Activated T-helper 1 cell treated with anti-CD3 and anti-CD28 coated beads, Interleukin-2, amount 50 U/mL, for 16 hours (primary cell): ENCODE measurements at places on chromosomes 4 and X.

- DNase-seq: no peak
Observed at GRCh38 chrX:133580625-133581024, 165.3 kb upstream of the GPC4 start.

- DNase-seq: no peak
Observed at GRCh38 chrX:71636438-71637252, 18.3 kb upstream of the CXCR3 start.

DNA sequence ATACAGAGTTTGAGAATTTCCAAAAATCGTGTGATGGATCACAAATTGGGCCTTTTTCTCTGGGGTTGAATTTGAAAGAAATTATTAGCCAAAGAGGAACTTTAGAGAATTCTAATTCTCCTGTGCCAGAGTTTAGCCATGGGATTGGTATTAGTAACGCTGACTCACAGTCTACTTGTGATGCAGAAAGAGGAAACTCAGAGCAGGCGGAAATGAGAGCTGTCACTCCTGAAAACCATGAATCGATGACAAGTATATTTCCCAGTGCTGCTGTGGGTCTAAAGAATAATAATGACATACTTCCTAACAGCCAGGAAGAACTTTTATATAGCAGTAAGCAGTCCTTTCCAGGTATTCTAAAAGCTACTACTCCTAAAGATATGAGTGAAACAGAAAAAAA, 64.9 kb downstream of the N4BP2 start:
- DNase-seq: no peak

GRCh38 chr4:78951862-78952472, 12.7 kb upstream of the PAQR3 start:
- no peak for DNase-seq

GRCh38 chr4:71553605-71554004, 214.8 kb downstream of the SLC4A4 start:
- no peak for DNase-seq

GRCh38 chr4:25213347-25213979, 20.4 kb upstream of the PI4K2B start:
- no peak for DNase-seq

- DNase-seq: no peak
Observed at GRCh38 chrX:31656013-31656412, 584.2 kb upstream of the FTHL17 start.

DNA sequence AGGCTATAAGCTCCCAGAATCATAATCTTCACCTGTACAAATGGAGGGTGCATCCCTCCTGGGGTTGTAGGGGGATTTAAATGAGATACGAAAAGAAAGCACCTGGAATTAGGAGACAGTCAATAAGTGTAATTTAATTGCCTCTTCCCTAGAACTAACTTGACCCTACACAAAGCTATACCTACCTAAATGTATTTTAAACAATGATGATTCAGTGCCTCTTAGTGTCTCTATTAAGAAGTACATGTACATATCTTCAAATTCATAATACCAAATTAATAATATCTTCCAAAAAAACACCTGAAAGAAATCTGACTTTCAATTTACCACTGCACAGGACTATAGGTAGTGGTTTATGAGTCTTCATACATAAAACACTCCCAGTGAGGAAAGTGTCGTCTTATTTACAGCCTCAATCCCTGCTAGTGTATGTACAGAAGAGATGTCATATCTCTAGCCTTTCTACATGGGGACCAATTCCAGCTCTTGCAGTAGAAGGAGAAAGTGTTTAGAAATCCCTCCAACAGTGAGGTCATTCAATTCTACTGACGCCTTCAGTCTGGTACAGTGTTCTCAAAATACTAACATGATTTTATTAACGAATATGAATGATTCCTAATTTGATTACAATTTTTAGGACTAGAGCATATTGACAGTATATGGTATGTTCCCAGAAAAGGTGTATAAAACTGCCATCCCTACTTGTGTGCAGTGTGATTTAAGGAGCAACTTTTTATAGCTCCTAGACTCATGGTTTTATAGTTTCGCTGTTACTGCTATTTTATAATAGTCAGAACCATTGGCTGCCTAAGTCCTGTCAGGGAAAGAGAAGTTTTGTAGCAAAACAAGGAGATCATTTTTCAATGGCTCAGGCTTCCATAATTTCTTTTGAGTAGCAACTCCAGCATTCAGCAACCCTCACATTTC, 282.7 kb downstream of the UNC5C start:
- DNase-seq: no peak

DNA sequence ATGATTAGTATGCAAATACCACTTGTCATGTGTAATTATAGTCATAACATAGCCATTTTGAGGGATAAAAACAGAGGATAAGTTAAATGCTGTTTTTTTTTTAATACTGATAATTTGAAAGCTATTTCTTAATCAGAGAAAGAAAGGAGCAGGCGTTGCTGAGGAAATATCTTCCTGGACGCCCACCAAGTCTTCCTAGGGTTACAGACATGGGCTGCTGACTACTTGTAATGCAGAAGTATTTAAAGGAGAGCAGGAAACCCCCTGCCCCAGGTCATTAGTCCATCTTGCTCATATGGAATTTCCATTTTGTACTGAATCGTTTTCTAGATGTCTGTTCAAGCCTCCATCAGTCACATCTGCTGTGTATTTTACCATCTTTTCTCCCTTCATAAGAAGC, 176.2 kb downstream of the ADGRL3 start:
- no peak for DNase-seq

DNA sequence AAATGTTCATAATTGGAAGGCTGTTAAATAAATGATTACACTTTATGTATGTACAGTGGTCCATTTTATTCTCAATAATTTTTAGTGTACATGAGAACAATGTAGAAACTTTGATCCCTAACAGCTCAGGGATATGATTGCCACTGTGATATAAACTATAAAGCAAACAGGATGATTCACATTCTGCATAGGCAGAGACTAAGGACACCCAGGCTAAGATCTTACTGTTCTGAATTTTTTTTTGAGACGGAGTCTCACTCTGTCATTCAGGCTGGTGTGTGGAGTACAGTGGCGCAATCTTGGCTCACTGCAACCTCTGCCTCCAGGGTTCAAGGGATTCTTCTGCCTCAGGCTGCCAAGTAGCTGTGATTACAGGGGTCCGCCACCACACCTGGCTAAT, 186.6 kb downstream of the PDGFC start:
- no peak for DNase-seq

DNA sequence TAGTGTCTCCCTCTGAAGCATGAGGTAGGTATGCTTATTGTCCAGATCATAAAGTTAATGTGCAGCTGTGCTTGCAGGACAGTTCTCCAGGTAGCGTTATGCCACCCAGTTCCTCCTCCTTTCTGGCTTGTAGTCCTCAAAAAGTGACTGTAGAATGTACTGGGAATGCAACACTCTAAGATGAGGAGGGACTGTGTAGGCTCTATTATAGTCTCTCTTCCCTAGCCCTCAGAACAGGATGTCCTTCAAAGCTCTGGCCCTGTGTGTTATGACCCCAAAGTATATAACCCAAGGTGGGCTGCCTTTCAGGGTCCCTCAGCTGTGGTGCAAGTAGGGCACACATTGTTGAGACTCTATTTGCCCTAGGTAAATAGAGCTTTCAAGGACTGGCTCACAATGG, 20.8 kb upstream of the MANBA start:
- DNase-seq: no peak

DNA sequence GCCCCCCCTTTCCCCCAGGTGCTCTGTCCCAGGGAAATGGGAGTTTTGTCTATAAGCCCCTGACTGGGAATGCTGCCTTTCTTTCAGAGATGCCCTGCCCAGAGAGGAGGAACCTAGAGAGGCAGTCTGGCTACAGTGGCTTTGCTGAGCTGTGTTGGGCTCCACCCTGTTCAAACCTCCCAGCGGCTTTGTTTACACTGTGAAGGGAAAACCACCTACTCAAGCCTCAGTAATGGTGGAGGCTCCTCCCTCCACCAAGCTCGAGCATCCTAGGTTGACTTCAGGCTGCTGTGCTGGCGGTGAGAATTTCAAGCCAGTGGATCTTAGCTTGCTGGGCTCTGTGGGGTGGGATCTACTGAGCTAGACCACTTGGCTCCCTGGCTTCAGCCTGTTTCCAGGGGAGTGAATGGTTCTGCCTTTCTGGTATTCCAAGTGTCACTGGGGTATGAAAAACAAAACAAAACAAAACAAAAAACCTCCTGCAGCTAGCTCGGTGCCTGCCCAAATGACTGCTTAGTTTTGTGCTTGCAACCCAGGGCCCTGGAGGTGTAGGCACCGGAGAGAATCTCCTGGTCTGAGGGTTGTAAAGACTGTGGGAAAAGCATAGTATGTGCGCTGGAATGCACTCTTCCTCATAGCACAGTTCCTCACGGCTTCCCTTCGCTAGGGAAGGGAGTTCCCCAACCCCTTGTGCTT, 41.7 kb downstream of the ITM2A start:
- DNase-seq: peak; percentile 14

DNA sequence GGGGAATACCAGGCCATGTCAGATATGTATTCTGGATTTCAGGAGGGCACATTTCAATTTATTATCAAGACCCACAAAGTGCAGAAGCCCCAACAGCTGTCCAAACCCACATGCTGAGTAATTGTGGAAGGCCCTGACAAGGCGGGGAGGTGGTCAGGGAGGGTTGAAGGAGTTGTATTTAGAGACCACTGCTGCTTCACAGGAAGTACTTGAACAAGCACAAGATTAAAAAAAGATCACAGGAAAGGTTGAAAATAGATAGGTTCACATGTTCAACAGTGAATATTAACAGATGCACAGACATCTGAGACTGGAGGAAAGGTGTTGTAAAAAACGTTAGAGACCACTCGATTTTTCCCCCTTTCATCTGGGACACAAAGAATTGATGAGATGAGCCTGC, 17.9 kb downstream of the ATP8A1 start:
- no peak for DNase-seq

DNA sequence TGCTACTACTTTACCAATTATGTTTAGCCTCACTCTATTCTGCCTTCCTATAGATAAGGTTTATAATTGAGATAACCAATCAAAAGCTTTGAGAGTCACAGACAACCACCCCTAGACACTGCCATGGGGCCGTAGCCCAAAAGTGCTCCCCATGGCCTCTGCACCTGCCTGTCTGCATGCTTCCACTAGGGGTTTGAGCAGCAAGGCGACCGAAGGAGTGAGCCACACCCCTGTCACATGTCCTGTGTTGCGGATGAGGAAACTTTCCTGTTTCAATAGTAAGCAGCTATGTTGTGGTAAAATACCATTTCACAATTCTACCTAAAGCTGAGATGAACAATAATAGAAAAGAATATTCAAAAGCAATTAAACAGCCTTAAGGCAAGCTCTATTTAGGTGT, 856.0 kb upstream of the FRG1 start:
- DNase-seq: no peak

DNA sequence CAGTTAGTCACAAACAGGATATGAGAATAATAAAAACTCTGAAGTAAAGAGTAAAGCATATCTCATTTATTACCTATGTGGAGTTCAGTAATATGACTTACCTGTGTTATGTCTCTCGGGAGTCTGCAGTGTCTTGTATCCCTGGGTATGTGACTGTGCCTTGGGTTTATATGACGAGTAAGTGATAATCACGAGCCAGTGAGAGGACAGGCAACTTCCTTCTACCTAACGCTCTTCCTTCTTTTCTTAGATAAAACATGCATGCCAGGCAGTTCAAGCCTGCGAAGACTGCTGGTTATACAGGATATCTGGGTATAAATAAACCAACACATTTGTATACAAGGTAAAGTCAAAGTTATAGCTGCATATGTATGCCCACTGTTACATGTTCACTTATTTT, at the start of gene HPGDS:
Gene HPGDS, minus strand, starts transcription at position 143 of the 400 bp plus-strand sequence. CDS start 8,207 bp downstream, outside the sequence.
- no peak for DNase-seq

DNA sequence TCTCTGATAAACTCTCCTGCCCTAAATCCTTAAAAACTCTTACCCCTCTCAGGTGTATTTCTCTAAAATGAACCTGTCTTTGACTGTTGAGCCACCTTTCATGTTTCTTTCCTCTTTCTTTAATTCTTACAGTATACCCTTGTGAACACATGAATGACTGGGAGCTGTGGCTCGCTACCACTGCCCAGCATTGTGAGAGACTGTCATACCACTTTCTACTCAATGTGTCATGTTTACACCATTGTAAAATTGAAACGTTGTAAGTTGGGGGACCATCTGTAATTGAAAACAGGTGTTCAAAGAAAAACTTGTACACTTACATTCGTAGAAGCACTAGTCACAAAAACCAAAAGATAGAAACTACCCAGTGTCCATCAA, 66.9 kb downstream of the ZNF182 start:
- no peak for DNase-seq

DNA sequence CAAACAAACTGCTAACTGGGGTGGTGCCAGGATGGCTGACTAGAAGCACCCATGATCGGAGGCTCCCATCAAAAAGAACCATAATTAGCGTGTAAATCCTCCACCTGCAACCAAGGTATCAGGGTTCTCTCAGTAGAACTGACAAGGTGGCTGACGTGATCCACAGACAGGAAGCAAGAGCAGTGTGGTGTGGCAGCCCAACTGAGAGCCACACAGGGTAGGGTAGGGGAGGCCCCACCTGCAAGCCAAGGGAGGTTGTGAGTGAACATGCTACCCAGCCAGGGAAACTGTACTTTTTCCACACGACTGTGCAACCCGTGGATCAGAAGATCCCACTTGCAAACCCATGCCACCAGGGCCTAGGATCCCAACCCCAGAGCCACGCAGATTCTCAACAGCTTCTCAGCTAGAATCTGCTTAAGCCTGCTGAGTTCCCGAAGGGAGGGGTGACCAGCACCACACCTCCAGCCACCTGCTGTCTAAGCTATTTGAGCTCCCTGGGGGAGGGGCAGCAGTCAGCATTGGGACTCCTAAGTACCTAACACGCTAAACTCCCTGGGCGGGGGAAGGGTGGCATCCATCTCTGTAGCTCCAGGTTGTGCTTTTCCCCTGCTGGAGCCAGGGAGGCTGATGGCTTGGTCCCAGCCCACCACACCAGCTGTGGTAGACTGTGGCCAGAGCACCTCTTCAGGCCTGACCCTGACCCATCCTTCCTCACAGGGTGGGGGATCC, 425.1 kb downstream of the GPM6A start:
- DNase-seq: no peak

GRCh38 chr4:3112609-3113469, 38.4 kb downstream of the HTT start:
- no peak for DNase-seq

DNA sequence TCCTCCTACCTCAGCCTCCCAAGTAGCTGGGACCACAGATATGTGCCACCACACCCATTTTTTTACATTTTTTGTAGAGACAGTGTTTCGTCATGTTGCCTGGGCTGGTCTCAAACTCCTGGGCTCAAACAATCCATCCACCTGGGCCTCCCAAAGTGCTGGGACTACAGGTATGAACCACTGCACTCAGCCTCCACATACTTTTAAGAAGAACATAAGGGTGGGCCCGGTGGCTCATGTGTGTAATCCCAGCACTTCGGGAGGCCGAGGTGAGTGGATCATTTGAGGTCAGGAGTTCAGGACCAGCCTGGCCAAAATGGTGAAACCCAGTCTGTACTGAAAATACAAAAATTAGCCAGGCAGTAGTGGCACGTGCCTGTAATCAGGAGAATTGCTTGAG, 51.5 kb upstream of the MXD4 start:
- DNase-seq: no peak

GRCh38 chr4:82275431-82276331, 98.1 kb downstream of the HNRNPD start:
- DNase-seq: no peak

- DNase-seq: no peak
Observed at GRCh38 chr4:106365613-106366012, 3.0 kb downstream of the GIMD1 start.
